ENCODE measurements at places on chromosomes 7 and 10. TPM values are rescaled to one million over a fixed set of nuclear protein-coding genes. Genes with fewer than 3 reads are reported as not detected.
A peak's percentile ranks its signal among the peaks of the same experiment; 100 is the strongest.

The ZNF722 gene
- not detected for total RNA-seq

The ARPC1A gene
- 81.4 TPM for total RNA-seq

The OR2A5 gene
- total RNA-seq = not detected

DNA sequence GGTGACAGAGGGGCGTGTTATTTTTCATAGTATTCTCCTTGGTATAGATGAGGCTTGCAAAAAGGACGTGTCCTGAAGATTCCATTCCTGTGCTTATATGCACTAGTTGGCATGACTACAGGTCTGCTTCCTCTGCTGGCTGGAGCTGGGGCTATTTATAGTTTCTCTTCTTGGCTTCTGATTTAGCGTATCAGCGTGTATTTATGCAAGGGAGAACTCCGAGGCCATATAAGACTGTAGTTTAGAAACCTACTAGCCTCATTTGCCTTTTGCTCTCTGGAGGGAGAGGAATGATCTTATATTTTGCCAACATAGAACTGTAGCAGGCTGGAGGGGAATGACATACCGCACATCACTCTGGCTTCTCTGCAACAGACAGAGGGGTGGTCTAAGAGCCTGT is 39.7 kb downstream of the CACNB2 start:
- no peaks in the 10 kb centered on the region for H3K27me3 ChIP-seq
- H3K4me3 ChIP-seq = no peak overlapping the region
- no peak for DNase-seq
- H3K4me1 ChIP-seq = no peaks in the 10 kb centered on the region
- H3K27ac ChIP-seq = no peak overlapping the region
- H3K36me3 ChIP-seq = no peaks in the 10 kb centered on the region

- no peak overlapping the region for H3K27ac ChIP-seq
- H3K4me3 ChIP-seq = no peak overlapping the region
- no peak for DNase-seq
- no peaks in the 10 kb centered on the region for H3K36me3 ChIP-seq
- H3K27me3 ChIP-seq = no peaks in the 10 kb centered on the region
These were observed 5.9 kb upstream of the DIP2C start for GRCh38 chr10:695396-695795.

GRCh38 chr10:124849111-124849773 is 47.6 kb downstream of the ABRAXAS2 start:
- no peaks in the 10 kb centered on the region for H3K36me3 ChIP-seq
- H3K4me1 ChIP-seq = no peaks in the 10 kb centered on the region
- no peak overlapping the region for H3K4me3 ChIP-seq
- H3K27me3 ChIP-seq = no peaks in the 10 kb centered on the region
- H3K27ac ChIP-seq = no peak overlapping the region
- DNase-seq = no peak

DNA sequence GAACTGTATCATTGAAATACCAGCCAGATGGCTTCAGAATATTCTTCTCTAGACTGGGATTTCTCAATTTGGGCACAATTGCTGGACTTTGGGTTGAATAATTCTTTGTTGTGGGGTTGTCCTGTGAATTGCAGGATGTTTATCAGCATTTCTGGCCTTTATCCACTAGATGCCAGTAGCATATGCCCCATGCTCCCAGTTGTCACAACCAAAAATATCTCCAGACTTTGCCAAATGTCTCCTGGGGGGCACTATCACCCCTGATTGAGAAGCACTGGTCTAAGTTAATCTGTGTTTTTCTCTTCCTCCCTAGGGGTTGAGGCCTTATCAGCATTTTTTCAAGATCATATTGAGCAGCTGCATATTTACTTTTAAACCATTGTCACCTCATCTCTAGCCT is 204.9 kb upstream of the SP8 start:
- no peak overlapping the region for H3K4me3 ChIP-seq
- H3K36me3 ChIP-seq = no peaks in the 10 kb centered on the region
- H3K4me1 ChIP-seq = no peaks in the 10 kb centered on the region

GRCh38 chr7:137852108-137852507 is 5.3 kb upstream of the DGKI start:
- no peaks in the 10 kb centered on the region for H3K27me3 ChIP-seq
- DNase-seq = no peak
- H3K36me3 ChIP-seq = no peaks in the 10 kb centered on the region
- no peak overlapping the region for H3K4me3 ChIP-seq
- no peaks in the 10 kb centered on the region for H3K4me1 ChIP-seq

DNA sequence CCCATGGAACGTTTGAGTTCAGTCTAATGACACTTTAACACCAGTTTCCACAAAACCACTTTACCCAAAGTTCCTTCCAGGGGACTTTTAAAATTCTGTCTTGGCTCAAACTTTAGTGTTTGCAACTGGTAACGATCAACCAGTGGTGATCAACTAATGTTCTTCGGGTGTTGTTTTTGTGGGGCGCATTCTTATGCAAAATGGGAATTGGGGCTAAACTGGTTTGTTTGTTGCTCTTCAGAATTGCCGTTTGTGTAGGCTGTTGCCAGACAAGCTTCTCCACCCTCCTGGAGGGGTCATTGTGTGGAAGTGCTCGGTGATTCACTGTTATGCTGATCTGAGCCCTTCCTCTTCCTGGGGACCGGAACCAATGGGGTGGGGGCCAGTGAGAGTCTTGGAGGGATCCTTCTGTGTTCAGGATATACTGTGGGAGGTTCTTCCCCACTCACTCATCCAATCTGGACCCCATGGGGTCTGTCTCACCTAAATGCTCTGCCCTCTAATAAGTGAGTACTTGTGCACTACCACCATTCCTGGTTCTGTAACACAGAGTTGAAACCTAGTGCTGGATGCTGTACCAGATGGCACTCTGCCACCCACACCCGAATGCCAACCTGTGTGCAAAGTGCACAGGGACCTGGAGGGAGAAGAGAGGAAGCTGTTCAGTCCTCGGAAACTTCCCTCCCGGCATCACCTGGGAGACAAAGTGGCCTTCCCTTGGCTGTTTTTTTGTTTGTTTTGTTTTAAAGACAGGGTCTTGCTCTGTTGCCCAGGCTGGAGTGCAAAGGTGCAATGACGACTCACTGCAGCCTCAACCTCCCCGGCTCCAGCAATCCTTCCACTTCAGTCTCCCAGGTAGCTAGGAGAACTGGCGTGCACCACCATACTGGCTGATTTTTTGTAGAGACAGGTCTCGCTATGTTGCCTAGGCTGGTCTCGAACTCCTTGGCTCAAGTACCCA is 2.1 kb downstream of the NFE2L3 start:
- H3K27ac ChIP-seq = peak overlapping the region; percentile 88
- no peaks in the 10 kb centered on the region for H3K36me3 ChIP-seq
- no peak for DNase-seq
- H3K4me3 ChIP-seq = peak overlapping the region; percentile 72

Data from GM12878 (cell line).